ENCODE measurements at places on chromosomes 4 and X. TPM values are rescaled to one million over a fixed set of nuclear protein-coding genes. Genes with fewer than 3 reads are reported as not detected.
A peak's percentile ranks its signal among the peaks of the same experiment; 100 is the strongest.

DNA sequence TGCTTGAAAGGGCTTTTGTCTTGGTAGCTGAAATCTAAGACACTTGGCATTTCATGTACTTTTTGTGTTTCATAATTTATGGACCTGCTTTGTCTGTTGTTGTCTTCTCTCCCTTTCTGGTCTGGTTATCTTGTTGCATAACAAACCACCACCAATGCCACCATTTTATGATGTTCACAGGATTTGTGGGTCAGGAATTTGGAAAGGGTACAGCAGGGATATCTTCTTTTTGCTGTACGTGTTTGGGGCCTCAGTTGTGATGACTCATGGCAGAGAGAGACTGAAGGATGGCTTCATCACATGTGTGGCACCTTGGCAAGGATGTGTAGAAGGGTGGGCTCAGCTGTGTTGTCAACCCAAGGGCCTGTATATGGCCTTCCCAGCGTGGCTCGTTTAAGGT is 35.2 kb downstream of the KDM6A start:
- no peak for DNase-seq

DNA sequence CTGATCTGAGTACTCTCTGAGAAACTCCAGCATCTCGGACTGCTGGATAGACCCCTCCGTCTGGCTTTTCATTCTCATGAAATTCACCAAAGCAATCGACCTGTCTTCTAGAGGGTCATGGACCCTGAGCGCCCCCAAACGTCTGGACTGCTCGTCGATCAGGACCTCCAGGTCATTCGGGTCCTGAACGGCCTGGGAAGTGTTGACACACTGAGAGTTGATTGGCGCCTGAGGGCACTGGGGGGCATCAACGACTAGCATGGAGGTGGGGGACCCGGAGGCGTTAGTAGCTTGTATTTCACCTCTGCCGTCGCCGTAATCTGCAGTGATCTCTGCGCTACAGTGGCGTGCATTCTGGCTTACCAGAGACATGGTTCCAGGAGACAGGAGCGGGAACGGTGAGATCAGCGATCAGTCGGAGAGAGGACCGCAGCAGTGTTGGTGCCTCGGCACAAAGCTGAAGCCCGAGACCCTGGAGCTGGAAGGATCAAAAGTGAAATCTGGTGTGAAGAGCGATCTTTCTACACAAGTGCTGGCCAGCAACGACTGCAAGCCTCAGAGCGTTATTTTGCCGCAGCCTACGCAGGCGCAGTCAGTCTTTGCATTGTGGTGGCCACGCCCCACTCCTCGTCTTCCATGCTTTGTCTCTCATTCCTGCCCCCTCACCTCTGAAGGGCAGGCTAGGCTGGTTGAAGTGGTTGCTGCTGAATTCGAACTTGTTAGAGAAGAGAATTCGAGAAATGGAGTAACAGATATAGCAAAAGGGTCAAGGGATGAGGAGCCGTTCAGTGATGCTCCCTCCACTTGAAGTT is at the start of gene MAGEE2:
Gene MAGEE2 (minus strand): TSS at position 575 of the 812 bp plus-strand sequence. CDS start 203 bp downstream, at position 372.
- peak; percentile 12 for DNase-seq

DNA sequence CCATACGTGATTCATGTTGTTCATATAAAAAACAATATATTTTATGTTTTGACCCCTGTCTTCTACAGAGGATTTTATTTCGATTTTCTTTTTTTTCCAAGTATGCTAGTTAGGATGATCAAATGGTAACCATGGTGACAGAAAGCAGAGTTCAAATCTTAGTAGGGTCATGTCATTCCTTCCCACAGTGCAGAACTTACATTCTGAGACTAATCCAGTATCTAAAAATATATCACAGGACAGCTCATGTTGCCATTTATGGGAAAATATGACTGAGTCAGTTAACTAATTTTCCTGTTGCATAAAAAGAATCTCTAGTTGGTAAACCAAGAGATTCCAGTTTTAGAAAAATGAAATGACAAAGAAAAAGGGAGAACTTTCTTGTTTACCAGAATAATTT is 209.5 kb downstream of the PARM1 start:
- no peak for DNase-seq

- no peak for DNase-seq
Observed at GRCh38 chr4:106854569-106855351, 181.4 kb downstream of the DKK2 start.

- no peak for DNase-seq
Observed at GRCh38 chrX:47572773-47573340, 9.4 kb upstream of the TIMP1 start.

- no peak for DNase-seq
Observed at GRCh38 chrX:155148724-155149537, 67.3 kb upstream of the VBP1 start.

DNA sequence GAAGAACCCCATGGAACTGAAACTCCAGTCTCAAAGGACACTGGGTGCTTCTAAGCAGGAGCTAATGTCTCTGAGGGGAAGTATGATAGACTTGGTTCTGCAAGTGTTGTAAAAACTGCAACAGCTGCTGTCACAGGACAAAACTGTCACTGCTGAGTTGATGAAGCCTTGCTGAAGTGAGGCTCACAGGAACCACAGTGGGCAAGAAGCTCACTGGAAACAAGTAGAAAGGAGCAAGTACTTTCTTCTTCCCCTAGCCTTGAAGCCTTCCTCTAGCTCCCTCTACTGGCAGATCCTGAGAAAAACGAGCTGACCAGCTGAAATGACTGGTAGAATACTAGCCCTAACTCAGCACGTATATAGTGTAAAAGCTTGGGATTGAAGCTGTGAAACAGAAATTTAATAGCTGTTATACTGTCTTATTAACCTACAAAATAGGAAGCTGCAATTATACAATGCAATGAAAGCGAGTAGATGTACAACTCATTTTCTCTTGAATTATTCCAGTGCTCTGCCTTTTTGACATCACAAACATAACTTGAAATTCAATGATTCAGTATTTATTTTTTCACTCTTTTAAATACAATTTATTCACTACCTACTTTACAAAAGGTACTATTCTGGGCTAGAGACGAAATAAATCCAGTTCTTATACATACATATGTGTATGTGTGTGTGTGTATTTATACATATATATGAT is 91.4 kb downstream of the GABRB1 start:
- DNase-seq: peak; percentile 71

DNA sequence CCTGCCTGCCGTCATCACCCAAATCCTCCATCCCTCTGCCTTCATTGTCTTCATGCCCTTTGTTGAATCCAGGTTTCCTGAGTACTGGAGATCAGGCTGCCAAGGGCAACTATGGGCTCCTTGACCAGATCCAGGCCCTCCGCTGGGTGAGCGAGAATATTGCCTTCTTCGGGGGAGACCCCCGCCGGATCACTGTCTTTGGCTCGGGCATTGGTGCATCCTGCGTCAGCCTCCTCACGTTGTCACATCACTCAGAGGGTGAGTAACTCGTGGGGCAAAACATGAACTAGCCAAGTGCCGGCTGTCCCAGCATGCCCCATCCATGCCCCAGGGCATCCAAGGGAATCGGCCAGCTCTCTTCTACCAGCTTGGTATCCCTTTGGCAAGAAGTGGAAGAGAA is 19.4 kb downstream of the NLGN3 start:
- no peak for DNase-seq

DNA sequence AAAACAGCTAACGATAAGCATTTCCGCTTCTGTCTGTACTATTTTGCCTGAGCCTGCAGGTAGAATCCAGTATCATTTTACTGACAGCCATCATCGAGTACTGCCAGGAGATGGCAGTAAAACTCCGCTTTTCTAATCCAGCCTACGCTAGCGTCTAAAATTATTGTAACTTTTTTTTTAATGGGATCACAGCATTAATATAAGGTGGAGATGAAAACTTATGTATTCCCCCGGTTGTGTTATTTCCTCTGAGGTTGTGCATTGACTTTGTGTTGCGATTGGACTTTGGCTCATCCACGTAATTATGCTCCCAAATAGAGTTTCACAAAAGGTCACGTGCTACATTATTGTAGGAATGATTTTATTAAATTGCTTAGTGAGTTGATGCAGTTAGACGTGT is 248.1 kb downstream of the C4orf33 start:
- peak; percentile 36 for DNase-seq

DNA sequence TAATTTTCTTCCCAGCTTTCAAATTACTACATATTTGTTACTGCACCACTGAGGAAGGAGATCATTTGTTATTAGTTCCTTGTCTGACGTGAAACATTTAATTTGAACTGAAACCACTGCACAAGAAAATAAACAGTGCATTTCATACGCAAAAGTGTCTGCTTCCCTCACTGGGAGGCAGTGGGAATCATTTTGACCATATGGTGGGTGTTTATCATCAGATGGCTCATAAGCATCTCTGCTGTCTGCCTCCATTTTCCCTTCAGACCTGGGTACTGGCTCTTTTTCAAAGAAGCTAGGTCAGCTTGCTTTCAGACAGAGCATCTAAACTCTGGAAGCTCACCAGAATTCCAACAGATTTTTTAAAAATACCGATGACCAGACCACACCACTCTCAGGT is 135.2 kb downstream of the PCDH19 start:
- no peak for DNase-seq

DNA sequence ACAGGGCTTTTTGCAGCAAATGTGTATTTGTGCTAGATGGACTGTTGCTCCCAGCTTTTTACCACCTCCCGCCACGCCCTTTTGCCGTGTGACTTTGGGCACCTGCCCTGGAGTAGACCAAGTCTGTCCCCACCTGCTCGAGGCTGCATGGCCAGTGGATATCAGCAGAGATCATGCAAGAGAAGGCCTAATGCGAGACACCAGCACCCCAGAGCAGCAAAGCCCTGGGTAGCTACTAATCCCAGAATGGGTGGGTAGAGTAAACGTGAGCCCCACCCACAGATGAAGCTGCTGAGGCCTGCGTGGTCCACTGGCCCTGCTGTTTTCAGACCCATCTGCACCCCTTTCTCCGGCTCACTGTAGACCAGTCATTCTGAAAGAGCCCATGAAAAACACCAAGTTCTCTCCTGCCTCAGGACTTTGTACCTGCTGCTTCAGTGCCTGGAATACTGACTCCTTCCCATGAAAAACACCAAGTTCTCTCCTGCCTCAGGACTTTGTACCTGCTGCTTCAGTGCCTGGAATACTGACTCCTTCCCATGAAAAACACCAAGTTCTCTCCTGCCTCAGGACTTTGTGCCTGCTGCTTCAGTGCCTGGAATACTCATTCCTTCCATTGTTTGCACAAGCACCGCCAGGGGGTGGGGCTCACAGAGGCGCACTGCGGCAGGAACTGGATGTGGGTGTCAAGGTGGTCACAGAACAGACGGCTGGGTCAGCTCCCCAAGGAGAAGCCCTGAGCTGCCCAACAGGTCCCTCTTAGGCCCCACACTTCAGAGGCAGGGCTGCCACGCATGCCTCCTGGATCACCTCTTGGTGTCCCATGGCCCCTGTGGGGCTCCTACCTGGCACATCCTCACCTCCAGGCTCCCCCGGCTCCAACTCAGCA is 5.1 kb upstream of the TNIP2 start:
- no peak for DNase-seq

GRCh38 chrX:143058120-143058519 is 32.4 kb downstream of the SPANXN4 start:
- DNase-seq: no peak

- DNase-seq: no peak
Observed at GRCh38 chr4:151983854-151984253, 223.0 kb upstream of the GATB start.

- no peak for DNase-seq
Observed at GRCh38 chr4:2944586-2945526, 18.4 kb downstream of the NOP14 start.

DNA sequence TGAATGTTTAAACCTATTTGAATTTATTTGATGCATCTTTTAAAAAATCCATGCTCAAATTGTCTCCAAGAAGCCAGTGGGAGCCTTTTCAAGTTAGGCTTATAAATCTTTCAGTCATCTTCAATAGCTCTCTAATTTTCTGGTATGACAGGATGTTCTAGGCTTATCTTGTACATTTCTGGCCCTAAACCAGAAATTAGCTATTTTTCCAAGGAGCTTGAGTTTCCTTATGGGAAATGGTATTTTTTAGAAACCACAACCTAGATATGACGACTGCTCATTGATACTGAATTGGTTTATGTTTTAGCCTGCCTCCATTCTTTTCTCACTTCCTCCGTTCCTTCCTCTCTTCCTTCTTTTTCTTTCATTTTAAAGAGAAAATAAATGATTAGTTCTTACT is 172.3 kb downstream of the SPRY1 start:
- no peak for DNase-seq

- no peak for DNase-seq
Observed at GRCh38 chr4:43843501-43843900, 605.1 kb downstream of the KCTD8 start.

DNA sequence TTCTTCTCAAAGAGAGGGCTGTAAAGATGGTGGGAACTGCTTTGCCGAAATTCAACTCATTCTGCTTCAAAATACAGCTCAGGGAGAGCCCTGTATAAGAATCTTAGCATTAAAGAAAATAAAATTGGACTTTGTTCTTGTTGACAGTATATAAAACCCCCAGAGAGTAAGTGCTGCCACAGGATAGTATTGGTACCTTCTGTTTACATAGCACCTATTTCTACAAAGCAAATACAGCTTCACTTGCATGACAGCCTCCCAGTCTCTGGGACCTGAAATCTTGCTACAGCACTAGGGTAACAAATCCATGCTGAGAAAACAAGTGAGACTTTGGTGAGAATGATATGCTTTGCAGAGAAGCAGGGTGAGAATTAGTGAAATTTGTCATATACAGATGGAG is 428.6 kb downstream of the ADGRL3 start:
- DNase-seq: no peak

DNA sequence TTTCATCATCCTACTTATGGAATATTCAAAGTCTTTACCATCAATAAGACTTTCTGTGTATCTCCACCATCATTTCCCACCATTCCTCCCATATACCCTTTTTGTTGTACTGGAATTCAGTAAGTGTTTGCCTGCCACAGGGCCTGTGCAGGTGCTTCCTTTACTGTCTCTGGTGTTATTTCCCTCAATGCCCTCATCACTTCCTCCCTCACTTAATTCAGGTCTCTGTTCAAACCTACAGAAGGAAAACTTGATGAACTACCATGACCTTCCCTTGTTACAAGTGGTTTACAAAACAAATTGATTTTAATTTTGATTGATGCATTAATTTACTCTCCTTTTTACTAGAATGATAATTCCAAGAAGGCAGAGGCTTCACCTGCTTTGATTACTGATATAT is 159.5 kb upstream of the FAT4 start:
- no peak for DNase-seq

Gene CLIC2
- polyA plus RNA-seq: 4.6 TPM

Gene GUCY1A1
- 71.0 TPM for polyA plus RNA-seq

Gene CYLC1
- not detected for polyA plus RNA-seq

Gene GABRG1
- polyA plus RNA-seq: 0.06 TPM

Gene UCHL1
- polyA plus RNA-seq: 105 TPM

Gene SPARCL1
- 8.8 TPM for polyA plus RNA-seq

Gene VGLL1
- polyA plus RNA-seq: 6.3 TPM

Gene OFD1
- polyA plus RNA-seq: 71.2 TPM

All from renal pelvis (tissue), 12 donors.